Mesenteric fat pad (tissue), 1 donor: ENCODE measurements at places on chromosomes 11 and 22. TPM values are rescaled to one million over a fixed set of nuclear protein-coding genes. Genes with fewer than 3 reads are reported as not detected.
A peak's percentile ranks its signal among the peaks of the same experiment; 100 is the strongest.

DNA sequence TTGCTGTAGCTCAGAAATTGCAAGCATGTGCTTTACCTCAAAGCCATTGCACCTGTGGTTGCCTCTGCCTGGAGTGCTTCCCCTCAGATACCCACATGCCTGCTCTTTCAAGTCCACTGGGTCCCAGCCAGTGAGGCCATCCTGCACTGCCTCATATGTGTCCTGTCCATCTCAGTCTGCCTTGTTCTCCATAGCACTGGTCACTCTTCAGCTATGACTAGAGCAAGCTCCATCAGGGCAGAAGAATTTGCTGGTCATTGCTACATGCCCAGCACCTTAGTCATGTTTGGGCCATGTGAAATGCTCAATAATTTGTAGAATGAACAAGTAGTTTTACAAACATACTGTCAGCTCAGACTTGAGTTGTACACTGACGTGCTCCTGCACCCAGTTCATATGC, 64.4 kb upstream of the HORMAD2 start:
- DNase-seq: no peak

GRCh38 chr11:776561-777287, 563 bp downstream of the GATD1 start:
- no peak for DNase-seq

TMPRSS4 gene
- total RNA-seq: not detected

KCTD14 gene
- 1.4 TPM for total RNA-seq

NAALADL1 gene
- 15.2 TPM for total RNA-seq

DNA sequence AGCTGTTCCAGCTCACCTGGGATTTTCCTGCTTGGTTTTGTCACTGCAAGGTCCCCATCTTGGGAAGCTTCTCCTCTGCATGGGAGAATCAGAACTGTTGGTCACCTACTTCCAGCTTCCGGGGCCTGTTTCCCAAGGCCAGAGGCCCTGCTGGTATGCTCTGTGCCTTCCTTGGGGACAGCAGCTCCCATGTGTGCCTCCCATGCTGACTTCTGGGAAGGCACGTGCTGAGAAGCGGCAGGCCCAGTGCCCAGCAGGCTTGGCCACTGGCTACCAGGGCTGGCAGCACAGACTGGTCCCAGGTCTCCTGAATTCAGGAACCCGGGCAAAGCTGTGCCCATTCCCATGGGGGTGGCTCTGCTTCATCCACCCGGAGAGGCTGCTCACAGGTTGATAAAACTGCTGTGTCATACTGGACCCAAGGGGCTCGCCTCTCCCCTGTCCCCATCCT, 33.8 kb downstream of the MYEOV start:
- DNase-seq: peak; percentile 82

DNA sequence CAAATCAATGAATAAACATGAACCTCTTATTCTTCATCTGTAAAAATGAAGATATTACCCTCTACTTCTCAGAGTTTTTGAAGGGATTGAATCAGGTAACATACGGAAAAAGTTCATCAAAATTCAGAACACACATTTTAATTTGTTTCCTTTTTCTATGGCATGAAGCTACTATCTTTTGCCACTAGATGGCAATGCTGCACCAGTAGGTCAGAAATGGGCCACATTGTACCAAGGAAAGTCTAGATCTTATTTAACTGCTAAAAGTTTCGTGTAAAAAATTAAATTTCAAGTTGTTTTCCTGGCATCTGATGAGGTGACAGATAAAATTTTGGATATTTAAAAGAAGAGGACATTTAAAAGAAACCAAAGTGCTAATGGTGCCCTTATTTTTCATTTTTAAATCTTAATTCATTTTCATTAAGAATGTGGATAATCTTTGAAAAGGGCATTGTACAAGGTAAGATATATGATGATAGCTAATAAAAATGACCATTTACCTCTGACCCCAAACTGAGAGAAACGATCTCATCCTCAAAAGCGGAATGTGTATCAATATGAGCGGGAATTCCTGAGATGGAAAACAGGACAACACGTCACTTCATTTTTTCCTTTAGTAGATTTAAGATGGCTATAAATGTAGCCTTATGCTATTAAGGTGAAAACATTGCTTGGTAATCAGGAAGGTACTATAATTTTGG, 16.1 kb downstream of the ALKBH8 start:
- no peak for DNase-seq

- DNase-seq: no peak
Measured at GRCh38 chr11:125370561-125371389, 125.3 kb downstream of the FEZ1 start.

KCNJ11 gene
- total RNA-seq: 3.5 TPM

DNA sequence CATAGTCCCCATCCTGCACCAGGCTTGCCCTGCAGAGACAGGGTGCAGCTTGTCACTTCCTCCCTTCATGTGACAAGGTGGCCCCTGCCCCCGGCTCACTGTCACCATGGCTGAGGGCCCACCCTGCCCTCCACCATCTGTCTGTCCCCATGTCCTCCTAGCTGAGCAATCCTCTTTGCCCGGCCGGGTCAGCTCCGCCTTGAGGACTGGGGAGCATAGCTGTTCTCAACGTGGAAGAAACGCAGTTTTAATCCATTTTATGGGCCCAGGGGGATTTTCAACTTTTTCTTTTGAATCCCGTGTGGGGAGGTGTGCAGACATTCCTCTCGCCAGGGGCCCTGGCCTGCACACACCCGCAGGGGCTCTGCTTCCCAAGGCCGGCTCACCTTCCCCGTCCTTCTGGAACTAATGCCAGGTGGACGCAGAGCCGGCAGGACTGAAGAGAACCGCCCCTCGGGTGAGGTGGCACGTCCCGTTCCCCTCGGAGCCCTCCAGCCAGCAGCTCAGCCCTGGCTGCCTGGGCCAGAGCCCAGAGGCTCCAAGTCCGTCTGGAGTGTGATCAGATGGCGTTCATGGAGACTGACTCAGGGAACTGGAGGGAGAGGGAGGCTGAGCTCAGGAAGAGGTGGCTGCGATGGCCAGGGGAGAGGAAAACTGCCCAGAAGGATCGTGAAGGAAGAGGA, 1108.7 kb downstream of the BRD1 start:
- DNase-seq: no peak

SESN3 gene
- total RNA-seq: 19.5 TPM

SLC22A9 gene
- not detected for total RNA-seq

TRPM5 gene
- total RNA-seq: not detected

DNA sequence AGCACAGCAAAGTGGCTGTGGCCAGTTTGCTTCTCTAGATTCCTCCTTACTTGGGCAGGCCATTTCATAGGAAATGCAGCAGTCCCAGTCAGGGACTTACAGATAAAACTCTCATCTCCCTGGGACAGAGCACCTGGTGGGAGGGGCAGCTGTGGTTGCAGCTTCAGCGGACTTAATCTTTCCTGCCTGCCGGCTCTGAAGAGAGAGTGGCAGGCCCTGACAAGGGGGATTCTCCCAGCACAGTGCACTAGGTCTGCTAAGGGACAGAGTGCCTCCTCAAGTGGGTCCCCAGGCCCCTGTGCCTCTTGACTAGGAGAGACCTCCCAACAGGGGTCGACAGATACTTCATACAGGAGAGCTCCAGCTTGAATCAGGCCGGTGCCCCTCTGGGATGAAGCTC, 1649.1 kb downstream of the LRRC4C start:
- no peak for DNase-seq

TBX10 gene
- not detected for total RNA-seq

GRCh38 chr11:83611600-83611999, 325.4 kb upstream of the CCDC90B start:
- no peak for DNase-seq

- no peak for DNase-seq
Measured at GRCh38 chr11:35983981-35984380, 40.1 kb downstream of the LDLRAD3 start.

DNA sequence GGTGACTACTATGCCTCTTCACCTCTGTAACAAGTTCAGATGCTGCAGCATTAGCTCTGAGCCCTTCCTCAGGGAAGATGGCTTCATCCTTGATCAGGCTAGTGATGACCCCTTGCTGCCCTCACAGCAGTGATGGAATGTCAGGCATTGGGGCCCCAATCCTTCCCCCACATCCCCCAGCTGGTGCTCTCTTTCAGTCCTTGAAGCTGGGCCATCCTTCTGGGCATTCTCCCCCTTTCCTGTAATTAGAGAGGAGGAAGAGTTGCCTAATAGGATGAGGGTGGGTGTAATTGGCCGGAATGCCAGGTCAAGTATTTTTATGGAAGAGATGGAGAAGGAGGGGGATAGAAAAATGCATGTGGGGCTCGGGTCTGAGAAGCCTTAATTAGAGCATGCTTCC, 62.6 kb downstream of the TRAF6 start:
- DNase-seq: no peak

PHOX2A gene
- total RNA-seq: not detected

PNPLA3 gene
- total RNA-seq: 0.93 TPM

DNA sequence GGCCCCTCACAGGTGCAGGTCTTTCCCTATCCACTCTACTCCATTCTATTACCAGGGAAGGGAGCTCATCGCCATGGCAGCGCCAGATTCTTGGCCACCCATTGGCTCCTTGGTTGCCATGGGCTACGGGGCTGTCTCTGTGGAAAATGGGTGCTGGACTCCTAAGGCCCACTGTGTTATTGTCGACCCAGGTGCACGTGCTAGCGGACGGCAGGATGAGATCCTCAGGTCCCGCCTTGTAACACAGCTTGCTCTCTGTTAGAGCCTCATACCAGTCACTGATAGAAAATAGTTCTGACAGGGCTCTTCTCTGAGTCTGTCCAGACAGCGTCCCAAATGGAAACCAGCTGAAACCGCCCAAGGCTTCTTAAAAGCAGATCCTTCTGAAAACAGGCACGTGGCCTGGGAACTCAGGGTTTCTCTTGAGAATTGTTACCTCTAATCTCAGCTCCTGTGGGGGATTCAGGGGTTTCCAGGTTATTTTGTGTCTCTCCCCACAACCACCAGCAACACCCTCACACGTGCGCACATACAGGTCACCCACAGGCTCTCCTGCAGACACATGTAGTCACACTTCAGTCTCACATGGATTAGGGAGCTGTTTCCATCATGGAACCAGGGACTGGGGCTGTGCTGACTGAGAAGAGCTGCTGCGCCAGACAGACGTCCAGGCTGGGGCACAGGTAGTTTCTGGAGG, 1.5 kb downstream of the TUB start:
- DNase-seq: no peak

- no peak for DNase-seq
Measured at GRCh38 chr11:15707971-15708370, 593.2 kb downstream of the INSC start.

DNA sequence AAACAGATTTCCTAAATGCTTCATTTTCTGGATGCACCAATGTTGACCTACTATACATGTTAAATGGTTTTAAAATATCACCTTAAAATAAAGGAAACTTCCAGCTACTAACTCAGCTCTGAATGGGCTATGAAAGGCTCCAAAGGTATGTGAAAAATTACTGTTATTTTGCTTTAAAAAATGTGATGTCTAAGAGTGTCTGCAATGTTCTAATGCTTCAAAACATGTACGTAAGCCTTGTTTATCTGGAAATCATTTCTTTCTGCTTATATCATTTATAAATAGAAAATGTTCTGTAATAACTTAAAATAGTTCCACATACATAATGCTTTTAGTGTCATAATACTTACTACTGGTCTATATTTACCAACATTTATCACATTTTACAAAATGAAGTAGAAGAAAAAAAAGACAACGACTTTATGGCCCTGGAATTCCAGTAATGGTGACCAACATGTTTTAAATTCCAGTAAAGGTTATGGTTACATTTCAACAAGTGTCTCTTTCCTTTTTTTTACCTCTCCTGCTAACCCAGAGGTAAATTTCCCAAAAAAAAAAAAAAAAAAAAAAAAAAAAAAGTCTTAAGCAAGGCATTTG, 2.5 kb downstream of the BDNF start:
- no peak for DNase-seq

DNA sequence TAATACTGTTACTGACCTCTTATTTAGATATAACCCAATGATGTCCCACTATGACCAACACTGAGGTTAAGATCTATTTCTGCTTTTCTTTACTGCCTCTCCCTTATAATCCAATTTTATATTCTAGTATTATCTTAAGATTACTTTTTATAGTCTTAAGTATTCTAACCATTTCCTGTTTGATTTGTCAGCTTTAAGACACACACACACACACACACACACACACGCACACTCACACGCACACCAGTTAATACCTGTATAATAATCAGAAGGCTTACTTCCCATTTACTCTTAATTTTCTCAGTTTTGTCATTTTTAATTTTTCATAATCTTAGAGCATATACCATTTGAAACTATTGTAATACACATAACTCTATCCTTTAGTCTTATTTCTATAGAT, 226.0 kb upstream of the C11orf87 start:
- DNase-seq: no peak

- DNase-seq: no peak
Measured at GRCh38 chr11:14309425-14310192, 49.4 kb downstream of the RRAS2 start.

- no peak for DNase-seq
Measured at GRCh38 chr11:121540627-121541026, 87.9 kb upstream of the SORL1-AS1 start.

TH gene
- total RNA-seq: not detected

RASGRP2 gene
- total RNA-seq: 22.0 TPM

- DNase-seq: no peak
Measured at GRCh38 chr11:70506658-70506970, 108.3 kb downstream of the CTTN start.

DNA sequence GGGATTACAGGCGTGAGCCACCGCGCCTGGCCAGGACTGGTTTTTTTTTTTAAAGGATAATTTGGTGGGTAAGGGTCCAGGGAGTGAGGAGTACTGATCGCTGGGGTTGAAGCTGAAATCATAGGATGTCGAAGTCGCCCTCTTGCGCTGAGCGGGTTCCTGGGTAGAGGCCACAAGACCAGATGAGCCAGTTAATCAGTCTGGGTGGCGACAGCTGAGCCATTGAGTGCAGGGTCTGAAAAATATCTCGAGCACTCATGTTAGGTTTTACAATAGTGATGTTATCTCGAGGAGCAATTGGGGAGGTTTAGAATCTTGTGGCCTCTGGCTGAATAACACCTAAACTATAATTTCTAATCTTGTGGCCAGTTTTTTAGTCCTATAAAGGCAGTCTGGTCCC, 7.8 kb downstream of the APOL5 start:
- no peak for DNase-seq

PANX3 gene
- total RNA-seq: not detected

DNA sequence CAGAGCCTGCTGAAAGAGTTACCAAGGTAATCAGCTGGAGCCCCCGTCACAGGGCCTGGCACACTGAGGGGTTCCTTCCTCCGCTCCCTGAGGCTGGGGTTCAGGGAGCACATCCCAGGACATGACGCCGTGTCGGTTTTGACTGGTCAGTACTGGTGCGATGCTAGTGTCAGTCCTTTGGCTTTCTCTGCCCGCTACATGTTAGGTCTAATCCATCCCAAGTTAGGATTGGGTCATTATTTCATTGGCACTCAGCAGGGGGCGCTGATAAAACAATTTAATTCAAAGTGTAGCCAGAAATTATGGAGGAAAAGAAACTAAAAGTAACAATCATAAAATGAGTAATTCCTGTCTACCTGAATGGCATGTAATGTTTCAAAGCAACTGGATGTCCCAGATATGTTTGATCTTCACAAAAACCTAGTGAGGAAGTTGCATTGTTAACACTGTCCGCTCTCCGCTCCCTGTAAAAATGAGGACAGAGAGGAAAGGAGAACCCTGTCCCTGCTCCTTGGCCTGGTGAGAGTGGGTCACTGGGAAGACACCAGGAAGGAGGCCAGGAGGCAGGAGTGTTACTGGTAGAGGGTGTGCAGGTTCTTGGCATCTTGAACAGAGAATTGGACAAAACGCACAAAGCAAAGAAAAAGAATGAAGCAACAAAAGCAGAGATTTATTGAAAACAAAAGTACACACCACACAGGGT, 27.1 kb downstream of the TSKU start:
- peak; percentile 78 for DNase-seq

OR10G4 gene
- not detected for total RNA-seq

CD3G gene
- total RNA-seq: 1.1 TPM
